ENCODE measurements at places on chromosomes 4 and X. TPM values are rescaled to one million over a fixed set of nuclear protein-coding genes. Genes with fewer than 3 reads are reported as not detected.

- DNase-seq, result no peak
These were observed at the start of gene PCDH7 for GRCh38 chr4:30720021-30720660. PCDH7 (plus strand) TSS chr4:30720369; CDS start chr4:30721423, 1,054 bp downstream.

C4orf54 gene
- total RNA-seq, result not detected

CDS1 gene
- 0.85 TPM for total RNA-seq

PPP1R2C gene
- total RNA-seq, result not detected

- no peak for DNase-seq
These were observed 130.7 kb upstream of the CTSO start for GRCh38 chr4:156084373-156084772.

- DNase-seq, result no peak
These were observed 126.8 kb downstream of the IRF2 start for GRCh38 chr4:184347251-184348239.

FGF13 gene
- total RNA-seq, result not detected

Measured in naive thymus-derived CD8-positive, alpha-beta T cell (primary cell).